ENCODE measurements at places on chromosomes 4 and X.

GRCh38 chr4:68995292-68995691 is 43.7 kb upstream of the UGT2A3 start:
- no peak for DNase-seq

DNA sequence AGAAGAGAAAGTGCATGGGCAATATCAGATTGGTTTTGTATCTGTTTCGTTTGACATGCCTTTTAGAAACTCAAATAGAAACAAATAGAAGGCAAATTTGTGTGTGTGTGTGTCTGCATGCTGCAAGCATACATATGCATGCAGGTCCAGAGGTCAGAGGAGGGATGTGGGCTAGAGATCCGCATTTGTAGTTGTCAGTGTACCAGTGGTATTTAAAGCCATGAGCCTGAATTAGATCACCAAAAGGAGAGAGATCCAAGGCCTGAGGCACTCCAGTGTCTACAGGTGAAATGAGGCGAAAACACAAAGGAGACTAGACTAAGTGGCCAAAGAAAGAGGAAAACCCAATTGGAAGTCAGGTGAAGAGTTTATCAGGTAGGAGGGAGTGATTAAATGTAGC is 106.7 kb downstream of the CORIN start:
- no peak for DNase-seq

- DNase-seq, result no peak
Measured at GRCh38 chr4:144259285-144259684, 118.8 kb upstream of the GYPA start.

DNA sequence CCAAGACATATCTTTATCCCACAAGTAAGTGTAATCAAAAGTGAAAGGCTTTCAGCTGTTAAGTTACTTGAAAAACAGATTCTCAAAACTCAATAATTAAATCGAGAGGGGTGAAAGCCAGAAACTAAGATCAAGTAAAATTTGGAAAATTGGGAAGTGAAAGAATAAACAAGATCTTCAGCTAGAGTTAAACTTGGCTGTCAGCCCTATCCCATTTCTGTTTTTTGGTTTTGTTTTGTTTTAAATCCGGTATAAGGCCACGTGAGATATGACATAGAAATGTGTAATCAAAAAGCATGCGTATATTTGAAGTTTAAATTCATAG is 856.8 kb downstream of the STIM2 start:
- DNase-seq, result no peak

DNA sequence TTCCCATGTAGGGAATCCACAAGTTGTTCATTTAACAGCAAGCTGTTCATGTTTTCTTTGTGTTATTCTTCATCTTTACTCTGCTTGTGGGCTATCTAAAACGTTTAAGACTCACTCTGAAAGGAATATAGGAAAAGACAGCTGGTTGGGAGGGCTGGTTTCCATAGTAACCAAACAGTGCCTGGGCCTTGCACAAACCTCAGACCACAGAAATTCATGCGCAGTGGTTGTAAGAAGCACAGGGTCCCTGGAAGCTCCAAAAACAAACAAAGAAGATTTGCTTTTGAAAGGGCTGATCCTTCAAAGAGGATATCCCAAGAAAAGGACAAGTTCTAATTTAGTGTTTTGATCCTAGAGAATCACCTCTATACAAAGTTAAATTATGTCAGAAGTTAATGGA is 7.8 kb downstream of the SERTM2 start:
- DNase-seq, result peak; percentile 4

DNA sequence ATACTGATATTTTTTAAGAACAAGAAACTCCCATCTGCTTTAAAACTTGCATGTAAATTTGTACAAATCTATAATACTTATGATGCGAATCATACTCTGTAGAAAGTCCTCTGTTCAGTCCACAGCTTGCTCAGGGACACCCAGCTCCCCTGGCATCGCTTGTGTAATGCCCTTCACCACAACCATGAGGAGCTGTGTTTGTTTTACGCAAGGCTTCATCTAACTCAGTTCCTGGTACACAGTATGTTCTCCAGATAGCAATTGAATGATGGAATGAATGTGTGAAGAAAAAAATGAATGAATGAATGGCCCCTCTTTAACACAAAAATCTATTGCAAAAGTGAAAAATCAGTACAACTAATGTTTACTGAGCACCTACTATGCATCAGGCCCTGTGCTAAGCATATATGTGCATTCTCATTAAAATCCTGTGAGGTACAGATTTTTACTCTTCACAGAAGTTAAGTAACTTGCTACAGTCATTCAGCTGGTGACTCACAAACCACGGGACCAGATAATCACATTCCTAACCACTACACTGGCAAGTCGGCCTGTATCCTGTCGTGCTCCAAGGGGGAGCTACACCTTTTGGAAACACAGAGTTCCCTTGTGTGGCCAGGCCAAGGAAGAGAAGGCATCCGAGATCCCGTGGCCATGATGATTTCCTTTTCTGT is 58.7 kb upstream of the KDR start:
- DNase-seq, result peak; percentile 89

DNA sequence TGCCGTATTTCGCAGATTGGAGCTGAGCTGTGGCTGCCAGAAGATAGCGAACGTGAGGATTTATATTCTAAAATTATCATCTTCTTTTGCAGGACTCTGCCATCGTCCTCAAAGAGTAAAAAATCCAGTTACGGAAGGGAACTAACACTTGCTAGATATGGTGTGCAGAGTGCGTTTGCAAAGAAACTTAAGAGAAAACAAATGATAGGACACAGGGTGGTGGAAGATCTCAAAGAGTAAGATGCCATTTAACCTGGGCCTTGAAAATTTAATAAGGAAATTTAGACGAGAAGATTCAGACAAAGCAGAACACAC is 566 bp downstream of the LARP7 start:
- peak; percentile 4 for DNase-seq

GRCh38 chr4:76060506-76060905 is 14.0 kb upstream of the ART3 start:
- no peak for DNase-seq

DNA sequence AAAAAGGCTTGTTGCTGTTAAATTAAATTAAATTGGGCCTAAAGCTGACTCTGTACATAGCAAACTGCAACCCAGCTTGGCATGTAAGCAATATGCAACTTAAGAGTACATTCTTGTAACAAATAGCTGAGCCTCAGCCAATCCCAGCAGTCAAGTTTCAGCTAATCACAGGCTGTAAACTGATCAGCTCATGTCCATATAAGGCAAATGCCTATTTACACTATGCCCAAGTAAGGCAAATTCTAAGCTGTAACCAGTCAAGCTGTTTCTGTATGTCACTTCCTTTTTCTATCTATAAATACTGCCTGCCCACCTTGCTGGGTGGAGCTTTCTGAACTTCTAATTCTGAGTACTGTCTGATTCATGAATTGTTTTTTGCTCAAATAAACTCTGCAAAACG is 429.1 kb upstream of the FTHL17 start:
- DNase-seq, result no peak

DNA sequence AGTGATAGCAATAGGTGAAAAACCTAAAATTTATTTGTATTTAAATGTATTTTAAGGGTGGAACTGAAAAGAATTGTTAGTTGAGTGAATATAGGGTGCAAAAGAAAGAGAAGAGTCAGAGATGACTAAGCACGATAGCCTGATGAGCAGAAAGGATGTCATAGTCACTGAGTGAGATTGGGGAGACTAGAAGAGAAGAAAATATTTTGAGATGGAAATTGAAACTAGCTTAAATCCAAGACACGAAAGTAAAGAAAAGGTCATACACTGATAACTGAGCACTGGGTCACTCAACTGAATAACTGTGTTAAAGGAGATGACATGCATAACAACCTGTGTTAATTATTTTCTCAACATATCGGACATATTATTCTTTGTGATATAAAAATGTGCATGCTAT is 55.5 kb downstream of the SPANXN4 start:
- DNase-seq, result no peak

GRCh38 chr4:84379917-84380641 is 119.0 kb downstream of the NKX6-1 start:
- DNase-seq, result peak; percentile 76

- no peak for DNase-seq
Measured at GRCh38 chr4:184030036-184030435, 124.9 kb downstream of the STOX2 start.

GRCh38 chrX:110086916-110087484 is 84.1 kb downstream of the TMEM164 start:
- DNase-seq, result peak; percentile 6

GRCh38 chr4:140250989-140251552 is 97.1 kb upstream of the MAML3 start:
- DNase-seq, result no peak

- DNase-seq, result no peak
Measured at GRCh38 chr4:32429151-32429550, 1709.0 kb downstream of the PCDH7 start.

DNA sequence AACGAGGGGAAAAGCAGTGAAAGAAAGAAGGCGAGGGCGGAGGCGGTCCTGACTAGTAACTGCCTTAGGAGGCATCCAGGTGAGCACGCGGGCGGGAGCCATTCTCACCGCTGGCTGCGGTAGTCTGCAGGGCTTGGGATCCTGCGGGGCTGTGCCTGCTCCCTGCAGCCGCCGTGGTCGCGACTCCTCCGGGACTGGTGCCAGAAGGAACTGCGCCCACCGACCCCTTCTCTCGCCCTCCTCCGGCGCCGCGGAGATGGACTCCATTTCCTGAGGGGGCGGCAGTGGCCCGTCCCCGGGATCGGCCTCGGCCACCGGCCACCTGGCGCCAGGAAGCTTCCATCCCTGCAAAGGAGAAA is 543 bp downstream of the NFXL1 start:
- peak; percentile 53 for DNase-seq

- no peak for DNase-seq
Measured at GRCh38 chr4:75110061-75110460, 177.1 kb downstream of the PARM1 start.

DNA sequence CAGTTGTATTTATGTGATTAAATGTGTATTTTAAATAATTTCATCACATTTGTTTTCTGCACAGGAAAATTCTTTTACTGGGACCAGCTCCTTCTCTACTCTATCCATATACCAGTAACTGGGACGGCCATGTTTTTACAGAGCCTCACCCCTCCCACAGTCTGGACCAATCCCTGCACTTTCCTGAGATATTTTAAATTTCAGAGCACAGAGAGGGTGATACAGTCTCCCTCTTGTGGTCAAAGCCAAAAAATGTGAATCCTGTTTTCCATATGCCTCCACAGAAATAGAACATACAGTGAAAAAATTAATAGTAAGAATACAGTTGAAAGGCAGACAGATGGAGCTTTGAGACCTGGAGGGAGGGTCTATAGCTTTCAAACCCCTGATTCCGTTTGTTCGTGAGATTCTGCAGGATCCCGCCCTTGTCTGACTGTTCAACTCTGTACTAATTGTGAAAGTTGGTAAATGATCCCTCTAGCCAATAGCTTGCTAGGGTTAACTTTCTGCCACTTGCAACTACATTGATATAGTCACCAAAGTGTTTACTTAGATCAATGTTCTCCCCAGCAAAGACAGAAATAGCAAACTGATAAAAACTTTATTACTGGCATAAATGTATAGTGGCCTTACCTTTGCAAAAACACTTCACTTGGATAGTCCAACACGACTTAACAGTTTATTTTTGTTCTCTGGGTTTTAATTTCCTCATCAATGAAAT is 172.2 kb downstream of the PPARGC1A start:
- DNase-seq, result peak; percentile 30

GRCh38 chr4:90837241-90837640 is 710.0 kb downstream of the CCSER1 start:
- no peak for DNase-seq

DNA sequence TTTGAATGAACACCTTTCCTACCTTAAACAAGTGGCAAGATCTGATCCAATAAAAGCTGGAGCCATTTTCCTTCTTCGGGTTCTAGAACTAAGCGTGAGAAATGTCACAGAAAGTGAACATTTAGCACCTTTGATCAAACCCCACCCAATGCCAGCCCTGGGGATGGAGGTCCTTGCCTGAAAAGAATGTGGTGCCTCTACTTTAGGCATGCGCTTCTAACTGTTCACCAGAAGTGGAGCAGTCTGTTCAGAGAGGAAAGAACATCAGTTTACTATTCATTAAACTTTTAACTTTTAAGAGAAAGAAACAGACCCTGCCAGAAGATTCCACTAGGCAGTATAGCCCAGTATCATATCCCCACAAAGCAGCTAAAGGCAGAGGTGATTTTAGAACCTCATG is 75.9 kb downstream of the INTS12 start:
- no peak for DNase-seq

DNA sequence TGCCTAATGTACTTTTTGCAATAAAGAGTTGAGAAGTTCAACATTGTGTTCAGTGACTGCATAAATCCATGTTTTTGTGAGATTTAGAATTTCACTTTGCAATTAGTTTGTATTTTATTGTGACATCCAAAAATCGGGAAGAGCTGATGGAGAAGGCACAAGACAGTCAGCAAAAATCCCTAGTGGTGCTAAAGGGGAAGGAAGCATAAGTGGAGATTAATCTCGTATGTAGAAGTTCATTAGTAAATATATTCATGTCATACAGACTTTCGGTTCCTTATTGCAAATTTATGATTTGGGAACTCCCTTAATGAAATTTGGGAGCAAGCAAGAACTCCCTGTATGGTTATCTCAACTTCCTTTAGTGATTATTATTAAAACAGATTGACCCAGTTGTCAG is 57.8 kb upstream of the SLC39A8 start:
- DNase-seq, result no peak
